Skeletal muscle cell (primary cell): ENCODE measurements at places on chromosomes 3 and 15.

DNA sequence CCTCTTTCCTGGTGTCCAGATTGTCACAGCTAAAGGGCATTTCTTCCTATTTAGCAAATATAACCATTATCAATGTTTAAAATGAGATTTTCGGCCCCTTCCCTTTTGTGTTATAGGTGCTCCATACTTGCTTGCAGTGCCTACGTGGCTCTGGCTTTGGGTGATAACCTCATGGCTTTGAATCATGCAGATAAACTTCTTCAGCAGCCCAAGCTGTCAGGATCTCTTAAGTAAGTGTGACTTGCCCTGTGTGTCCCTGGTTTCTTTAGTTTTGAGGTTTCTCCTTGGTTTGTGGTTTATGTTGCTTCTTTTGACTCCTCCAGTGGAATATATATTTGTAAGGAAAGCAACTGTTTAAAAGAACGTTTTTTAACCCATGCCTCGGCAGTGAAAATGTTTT, 58.5 kb upstream of the TRIM71 start:
- no peak for DNase-seq

DNA sequence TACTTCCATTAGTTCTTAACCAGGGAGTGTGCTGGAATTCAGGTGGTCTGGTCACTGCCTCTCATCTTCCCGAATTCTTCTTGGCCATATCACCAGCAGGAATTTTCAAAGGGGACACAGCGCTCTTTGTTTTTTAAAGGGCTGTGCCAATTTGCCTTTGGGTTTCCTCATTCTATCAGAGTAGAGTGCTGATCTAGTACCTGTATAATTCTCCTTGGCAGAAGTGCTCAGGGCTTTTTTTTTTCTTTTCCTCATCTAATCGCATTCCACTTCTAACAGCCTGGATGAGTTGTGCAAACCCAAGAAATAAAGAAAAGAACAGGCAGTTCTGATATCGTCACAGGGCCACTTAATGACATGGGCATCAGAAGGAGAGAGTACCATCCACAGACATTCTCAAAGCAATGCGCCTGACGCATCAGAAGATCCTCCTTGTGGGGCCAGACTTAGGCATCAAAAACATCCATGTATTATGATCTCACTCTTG, 121.0 kb downstream of the ASB7 start:
- DNase-seq = no peak

DNA sequence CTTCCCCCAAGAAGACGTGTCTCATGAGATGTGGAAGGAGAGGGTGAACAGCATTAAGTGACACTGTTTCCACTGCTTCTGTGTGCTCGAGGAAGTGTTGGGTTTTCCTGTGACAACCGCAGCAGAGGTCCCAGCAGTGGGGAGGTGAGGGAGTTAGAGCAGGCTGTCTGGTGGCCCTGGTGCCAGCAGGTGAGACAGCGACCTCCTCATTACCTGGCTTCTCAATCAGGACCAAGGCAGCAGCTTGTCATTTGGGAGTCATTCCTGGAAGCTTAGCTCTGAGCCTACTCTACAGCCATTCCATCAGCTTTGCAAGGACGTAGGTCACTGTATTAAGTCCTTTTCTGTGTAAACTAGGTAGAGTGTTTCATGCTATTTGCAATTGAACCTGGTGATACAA, 63.3 kb upstream of the RGMA start:
- DNase-seq = no peak

DNA sequence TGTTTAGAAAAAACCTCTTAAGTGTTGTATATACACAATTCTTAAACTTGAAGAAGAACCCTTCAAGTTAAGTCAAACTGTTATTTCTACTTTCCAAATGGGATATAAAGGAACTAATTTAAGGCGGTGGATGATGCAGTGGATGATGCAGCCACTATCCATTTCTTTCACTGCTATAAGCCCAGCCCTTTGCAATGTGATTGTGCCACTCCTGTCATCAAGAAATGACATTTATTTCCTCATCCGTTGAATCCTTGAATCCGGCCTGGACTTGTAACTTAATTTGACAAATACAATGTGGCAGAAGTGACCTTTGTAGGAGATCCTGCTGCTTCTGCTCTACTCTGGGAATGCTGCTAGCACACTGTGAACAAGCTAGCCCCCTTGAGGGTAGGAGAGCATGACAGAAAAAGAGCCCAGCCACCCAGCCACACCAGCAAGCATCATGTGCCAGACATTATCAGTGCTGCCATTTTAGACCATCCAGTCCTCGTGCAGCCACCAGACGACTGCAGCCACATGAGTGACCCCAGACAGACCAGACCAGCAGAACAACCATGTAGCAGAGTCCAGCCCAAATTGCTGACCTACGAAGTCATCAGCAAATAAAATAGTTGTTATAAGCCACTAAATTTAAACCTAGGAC, 47.4 kb downstream of the UACA start:
- DNase-seq = no peak

GRCh38 chr3:105527949-105528348, 161.2 kb downstream of the ALCAM start:
- DNase-seq = peak; percentile 48

GRCh38 chr15:38558372-38559059, 6.1 kb downstream of the RASGRP1 start:
- peak; percentile 94 for DNase-seq

GRCh38 chr3:107452436-107452835, 70.3 kb upstream of the BBX start:
- DNase-seq = no peak

DNA sequence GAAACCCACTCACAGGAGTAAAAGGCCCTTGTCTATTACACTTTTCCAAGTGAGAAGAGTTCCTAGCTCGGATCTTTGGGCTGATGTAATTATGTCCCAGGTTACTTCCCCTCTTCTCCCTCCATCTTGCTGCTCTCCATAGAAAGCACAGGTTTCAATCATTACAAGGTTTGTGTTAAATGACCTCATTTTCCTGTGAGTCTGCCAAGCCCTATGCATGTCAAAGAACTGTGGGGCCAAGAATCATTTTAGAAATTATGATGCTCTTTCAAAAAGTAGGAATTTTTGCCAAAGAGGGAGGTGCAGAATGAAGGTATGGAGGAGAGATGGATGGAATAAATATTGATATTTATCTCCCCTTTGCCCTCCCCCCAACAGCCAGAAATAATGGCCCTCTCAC, 129.3 kb upstream of the TPM1 start:
- no peak for DNase-seq

GRCh38 chr15:89105147-89105546, 16.9 kb downstream of the ABHD2 start:
- peak; percentile 92 for DNase-seq

GRCh38 chr15:77784361-77785292, 151.9 kb upstream of the LINGO1 start:
- no peak for DNase-seq

DNA sequence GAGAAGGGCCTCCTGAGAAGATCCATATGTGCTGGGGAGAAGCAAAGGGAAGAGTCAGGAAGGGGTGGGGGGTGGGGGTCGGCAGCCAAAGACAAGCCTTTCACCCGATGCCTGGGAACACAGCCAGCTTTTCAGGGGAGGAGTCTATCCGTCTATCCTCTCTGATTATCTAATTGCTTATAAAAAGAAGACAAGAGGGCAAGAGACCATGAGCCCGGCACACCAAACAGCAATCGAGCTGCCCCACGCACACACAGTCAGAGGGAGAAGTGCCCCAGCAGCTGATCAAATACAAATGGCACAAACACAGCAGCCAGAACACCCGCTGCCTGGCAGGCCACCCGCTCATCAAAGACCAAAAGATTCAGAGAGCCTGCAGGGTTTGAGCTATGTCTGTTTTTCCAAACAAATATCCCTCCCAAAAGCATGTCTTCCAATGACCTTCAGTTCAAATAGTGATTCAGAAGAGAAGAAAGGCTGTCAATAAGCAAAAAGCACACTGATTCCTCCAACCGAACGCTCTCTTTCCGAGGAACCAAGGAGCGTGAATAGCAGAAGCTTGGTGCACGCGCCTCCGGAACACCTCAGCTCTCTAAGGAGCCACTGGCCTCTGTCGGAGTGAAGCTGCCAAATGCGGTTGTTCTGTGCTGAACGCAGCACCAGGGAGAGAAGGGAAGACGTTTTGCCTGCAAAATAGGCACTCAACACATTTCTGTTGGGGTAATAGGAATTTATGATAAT, 419.2 kb downstream of the OCA2 start:
- no peak for DNase-seq

GRCh38 chr3:172012775-172013174, 26.6 kb upstream of the FNDC3B start:
- no peak for DNase-seq

- DNase-seq = no peak
Measured at GRCh38 chr3:168794427-168794826, 698.7 kb upstream of the GOLIM4 start.

GRCh38 chr3:99789011-99789721, 28.5 kb upstream of the CMSS1 start:
- DNase-seq = no peak

DNA sequence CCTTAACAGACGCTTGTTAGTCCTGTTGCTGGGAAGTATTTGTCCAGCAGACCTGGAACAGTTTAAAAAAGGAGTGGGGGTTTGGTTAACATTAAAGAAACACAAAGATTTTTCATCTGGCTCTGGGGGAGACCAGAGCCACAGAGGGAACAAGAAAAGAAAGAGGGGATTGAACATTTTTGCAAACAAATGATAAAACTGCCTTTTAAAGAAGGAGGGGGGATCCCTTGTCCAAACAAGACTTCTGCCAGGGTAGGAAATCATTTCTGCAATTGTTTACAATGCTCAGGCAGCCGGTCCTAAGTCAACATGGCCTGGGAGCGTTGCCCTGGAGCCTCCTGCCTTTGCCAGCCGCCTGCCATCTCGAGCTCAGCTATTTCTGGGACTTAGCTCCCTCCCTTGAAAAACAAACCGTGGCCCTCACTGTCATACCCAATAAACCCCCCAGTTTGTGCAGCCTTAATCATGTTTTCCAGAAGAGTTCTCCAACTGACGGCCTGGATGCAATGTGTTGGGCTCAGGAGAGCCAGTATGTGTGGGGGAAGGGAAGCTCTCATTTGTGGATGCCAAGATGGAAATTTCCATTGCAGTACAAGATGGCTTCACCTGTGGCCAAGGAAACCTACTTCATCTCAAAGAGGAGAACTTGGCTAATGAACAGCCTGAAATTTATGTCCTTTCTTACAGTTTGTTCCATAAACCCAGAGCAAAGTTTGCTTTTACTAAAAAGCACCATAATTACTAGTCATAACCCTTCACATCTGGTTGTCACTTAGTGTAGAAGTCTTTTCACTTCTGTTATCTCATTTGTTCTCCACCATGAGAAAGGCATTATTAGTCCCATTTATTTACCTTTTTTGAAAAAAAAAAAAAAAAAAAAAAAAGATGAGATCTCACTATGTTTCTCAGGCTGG, 75.9 kb upstream of the RNU6-1 start:
- no peak for DNase-seq

- DNase-seq = no peak
Measured at GRCh38 chr3:195219351-195220230, 51.4 kb downstream of the XXYLT1 start.
